ENCODE measurements at places on chromosomes 12 and 14.

DNA sequence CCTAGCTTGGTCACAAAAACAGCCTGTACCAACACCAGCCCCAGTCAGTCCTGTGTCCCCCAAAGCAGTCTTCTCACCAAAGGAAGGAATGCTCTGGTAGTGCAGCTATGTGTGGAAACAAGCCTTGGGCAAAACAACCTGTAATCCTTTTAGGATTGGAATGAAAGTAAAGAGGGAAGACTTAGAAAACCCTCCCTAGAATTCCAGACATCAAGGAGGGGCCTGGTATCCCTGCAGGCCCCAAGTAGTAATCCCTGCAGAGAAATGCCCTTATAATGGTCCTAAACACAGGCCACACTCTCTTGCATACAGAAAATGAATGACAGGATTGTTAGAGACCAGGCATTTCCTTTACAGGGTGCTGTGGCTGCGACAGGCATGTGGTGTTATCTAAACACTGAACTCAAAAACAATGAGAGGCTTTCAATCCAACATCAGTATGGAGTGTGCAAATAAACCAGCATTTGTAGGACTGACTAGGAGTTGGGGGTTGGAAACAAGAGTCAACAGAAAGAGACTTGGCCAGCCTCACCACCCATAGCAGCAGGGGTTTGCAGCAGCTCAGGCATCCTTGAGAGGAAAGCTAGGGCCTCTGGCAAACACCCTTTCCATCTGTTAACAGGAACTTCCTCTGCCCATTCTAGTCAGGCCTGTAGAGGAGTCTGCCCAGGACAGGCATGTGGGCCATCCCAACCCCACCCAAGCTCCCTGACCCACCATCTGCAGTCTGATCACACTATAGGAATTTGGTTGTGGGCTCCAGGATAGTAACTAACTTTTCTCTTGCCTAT, 59.1 kb downstream of the DCAF5 start:
- no peak for DNase-seq

DNA sequence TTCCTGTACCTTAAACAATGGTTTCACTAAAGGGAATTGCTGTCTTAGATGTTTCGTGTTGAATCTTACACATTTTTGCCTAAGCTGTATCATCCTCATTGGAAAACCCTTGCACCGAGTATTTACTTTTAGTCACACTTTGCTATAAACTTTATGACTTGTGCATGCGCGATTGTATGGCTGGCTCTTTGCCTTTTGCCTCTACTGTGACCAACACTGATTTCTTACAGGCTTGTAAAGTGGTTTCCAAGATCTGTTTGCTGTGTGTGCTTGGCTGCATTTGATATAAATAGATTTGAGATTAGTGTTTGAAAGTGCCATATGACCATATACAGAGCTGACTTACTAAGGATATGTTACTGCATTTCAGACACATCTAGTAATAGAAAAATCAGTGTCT, 40.5 kb downstream of the RASSF3 start:
- no peak for DNase-seq

DNA sequence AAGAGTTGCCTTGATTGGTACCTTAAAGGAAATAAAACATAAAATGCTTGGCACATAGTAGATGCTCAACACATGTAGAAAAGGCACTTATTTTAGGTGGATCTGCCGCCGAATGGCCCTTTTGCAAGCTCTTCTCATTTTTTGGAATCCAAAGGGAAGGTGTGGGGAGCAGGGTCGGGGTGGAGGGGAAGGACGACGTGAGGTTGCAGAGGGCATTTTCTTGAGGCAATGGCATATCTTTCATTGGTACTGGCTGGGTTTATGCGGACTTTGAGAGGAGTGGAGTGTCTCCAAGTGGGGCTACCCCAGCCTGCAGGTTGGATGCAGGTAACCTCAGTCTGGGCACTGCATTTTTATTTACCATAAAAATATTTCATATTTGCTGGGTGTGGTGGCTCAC, 8.1 kb downstream of the RTL1 start:
- no peak for DNase-seq

DNA sequence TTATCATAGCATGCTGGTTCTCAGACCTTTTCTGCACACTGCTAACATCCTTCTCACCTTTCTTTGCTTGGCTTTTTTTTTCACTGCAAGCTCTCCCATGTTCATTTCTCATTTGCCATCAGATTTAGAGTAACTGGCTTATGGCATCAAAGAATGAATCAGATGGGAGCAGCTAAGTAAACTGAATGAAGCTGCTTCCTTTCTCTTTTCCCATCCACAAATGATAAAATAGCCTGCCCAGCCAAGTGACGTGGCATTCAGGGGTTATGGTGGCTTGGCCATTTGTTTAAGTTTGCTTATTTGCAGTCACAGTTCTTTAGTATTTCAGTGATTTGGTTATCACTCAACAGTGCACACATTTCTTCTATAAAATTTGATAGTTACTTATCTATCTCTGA, 708.6 kb downstream of the DIO2 start:
- DNase-seq: no peak

- DNase-seq: no peak
Measured at GRCh38 chr12:129208566-129208965, 355.3 kb downstream of the GLT1D1 start.

DNA sequence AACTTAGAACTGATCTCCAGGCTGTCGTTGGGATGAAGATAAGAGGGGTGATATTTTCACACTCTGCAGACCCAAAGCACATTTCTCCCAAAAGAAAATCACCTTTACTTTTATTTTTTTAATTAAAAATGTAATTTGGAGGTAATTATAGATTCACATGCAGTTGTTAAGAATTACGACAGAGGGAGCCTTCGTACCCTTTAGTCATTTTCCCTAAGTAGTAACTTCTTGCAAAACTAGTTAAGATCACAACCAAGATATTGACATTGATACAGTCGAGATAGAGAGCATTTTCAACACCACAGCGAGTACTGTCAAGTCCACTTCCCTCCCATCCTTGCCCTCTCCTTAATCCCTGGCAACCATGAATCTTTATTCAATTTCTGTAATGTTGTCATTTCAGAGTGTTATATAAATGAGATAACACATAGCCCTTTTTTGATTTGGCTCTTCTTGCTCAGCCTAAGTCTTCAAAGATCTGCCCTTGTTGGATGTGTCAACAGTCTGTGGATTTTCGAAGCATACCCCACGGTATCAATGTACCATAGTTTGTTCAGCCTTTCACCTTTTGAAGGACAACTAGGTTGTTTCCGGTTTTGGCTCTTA, 39.6 kb downstream of the DNAH10 start:
- peak; percentile 6 for DNase-seq

- DNase-seq: no peak
Measured at GRCh38 chr14:48726080-48726642, 860.0 kb downstream of the RPS29 start.

GRCh38 chr14:30799933-30800332, 74.4 kb upstream of the COCH start:
- DNase-seq: no peak

- no peak for DNase-seq
Measured at GRCh38 chr14:64692189-64692985, 11.8 kb upstream of the PLEKHG3 start.

GRCh38 chr12:77325511-77326236, 260.3 kb upstream of the E2F7 start:
- no peak for DNase-seq

DNA sequence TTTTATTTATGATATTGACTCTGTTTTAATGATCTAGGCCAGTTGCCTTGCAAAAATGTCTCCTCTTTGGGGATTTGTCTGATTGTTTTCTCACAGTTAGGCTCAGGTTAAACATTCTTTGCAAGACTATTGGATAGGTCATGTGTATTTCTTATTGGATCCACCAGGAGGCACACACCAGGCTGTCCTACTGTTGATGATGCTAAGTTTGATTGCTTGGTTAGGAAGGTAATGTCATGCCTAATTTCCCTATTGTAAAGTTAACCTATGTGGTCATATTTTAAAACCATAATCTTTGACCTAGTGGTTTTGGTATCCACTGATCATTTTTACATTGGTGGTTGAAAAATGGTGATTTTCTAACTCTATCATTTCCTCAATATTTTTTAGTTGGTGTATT, 137.1 kb downstream of the BRMS1L start:
- DNase-seq: no peak

DNA sequence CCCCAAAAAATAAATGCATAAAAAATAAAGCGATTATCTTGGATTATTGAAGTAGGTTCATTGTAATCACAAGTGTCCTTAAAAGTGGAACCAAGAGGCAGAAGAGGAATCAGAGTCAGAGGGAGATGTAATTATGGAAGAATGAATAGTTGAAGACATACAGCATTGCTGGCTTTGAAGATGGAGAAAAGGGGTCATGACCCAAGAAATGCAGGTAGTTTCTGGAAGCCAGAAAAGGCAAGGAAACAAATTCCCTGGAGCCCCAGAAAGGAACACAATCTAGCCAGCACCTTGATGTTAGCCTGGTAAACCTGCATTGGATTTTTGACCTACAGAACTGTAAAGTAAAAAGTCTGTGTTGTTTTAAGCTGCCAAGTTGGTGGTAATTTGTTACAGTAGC, 57.5 kb upstream of the PTGR2 start:
- no peak for DNase-seq

DNA sequence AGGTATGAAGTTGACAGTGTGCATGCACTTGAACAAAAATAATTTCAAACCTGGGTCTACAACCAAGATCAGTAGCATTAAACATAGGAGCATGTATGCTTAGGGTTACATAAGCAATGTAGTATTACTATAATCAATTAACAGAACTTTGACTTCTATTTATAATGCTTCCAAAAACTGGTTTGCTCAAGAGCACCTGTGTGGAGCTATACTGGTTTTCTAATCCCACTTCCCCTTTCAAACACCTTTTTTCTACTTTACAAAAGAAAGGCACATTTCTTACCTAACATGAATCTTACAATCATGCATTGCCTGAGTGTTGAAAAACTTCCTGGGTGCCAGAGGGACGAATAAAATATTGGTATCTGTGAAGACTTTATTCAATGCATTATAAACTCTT, 72.7 kb downstream of the EFCAB11 start:
- DNase-seq: no peak

- no peak for DNase-seq
Measured at GRCh38 chr12:114998750-114999128, 314.8 kb upstream of the TBX3 start.

DNA sequence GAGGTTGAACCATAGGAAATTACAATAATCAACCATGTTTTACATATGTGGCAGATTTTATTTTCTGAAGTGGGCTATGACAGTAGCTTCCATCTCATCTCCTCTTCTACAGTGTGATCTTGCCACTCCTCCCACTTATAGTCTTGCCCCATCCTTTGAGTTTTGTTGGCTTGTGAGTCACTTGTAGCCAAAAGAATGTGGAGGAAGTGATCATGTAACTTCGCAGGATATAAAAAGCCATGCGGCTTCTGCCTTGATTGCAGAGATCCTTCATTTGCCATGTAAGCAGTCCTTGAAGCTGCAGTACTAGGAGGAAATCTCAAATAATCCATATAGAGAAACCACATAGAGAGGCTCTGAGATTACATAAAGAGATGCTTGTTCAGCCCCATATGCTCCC, 13.7 kb upstream of the ZNF84 start:
- no peak for DNase-seq

DNA sequence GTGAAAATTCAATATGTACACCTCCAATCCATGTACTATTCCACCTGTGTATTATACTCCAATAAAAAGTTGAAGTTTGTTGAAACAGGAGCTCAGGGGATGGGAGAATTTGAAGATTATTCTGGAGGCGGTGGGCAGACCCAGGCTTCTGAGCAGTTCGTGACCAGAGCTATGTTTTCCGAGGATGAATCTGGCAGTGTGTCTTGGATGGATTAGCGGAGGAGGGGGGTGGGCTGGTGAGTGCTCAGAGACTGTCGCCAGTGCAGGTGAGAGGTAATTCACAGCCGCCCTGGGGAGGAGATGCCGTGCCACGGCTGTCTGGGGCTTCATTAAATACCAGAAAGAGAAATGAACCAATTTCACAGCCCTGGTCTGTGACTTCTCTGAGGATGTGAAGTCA, 283.0 kb upstream of the RTL1 start:
- no peak for DNase-seq

DNA sequence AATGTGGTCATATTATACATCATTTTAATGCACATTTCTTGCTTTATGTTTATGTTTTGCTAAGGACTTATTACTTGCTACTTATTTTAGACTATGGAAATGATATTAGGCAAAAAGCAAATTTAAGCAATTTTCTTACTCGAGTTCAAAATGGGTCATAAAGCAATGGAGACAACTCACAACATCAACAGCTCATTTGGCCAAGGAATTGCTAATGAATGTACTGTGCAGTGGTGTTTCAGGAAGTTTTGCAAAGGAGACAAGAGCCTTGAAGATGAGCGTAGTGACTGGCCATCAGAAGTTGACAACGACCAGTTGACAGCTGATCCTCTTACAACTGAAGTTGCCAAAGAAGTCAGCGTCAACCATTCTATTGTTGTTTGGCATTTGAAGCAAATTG, 831.8 kb upstream of the SEL1L start:
- DNase-seq: no peak

GRCh38 chr12:99810718-99811593, 163.4 kb downstream of the GARIN6 start:
- DNase-seq: no peak

GRCh38 chr12:53265783-53266182, 2.3 kb upstream of the ESPL1 start:
- DNase-seq: no peak

- no peak for DNase-seq
Measured at GRCh38 chr12:122961531-122962329, 4.5 kb downstream of the ABCB9 start.

GRCh38 chr12:90989686-90990111, 15.1 kb downstream of the EPYC start:
- DNase-seq: no peak

DNA sequence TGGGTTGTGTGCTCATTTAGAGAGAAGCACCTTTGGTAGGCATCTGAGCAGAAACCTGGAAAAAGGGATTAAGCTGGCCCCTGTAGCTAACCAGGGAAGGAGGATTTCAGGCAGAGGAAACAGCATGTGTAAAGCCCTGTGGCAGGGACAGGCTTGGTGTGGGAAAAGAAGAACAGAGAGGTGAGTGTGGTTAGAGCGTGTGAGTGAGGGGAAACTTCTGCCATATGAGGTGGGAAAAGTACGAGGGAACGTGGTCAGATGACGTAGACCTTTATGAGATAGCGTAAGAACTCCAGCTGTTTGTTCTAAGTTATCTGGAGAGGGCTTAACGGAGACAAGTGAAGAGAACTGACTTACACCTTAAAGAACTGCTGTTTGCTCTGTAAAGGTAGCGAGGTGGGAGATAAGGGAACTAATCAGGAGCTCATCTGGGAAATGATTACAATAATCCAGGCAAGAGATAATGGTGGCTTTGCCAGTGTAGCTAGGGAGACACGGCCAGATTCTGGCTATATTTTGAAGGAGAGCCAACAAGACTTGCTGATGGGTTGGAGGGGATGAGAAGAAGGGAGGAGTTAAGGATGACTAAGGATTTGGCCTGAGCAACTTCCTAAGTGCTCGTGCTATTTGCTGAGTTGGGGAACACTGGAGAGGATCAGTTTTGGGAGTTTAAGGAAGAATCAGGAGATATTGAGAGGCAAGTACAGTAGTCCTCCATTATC, 234.0 kb downstream of the ETNK1 start:
- no peak for DNase-seq

DNA sequence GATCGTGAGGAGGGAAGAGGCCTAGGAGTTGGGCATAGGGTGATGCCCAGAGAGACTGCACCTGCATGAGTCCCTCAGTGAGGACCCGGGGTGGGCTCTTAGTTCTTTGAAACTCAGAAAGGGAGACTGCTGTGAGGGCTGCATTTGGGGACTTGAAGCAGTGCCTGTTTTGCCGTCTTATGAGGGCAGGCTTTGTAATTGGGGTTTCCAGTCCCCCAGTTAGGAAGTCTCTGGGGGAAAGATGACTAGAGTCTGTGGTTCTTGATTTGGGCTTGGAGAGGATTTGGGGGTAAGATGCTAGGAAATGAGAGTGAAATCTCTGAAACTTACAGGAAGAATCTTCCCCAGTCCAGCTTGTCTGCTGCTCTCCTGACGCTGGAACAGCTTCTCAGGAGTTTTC, 99.6 kb downstream of the ARF6 start:
- DNase-seq: no peak

Measured in thymus (tissue), 14 donors.